ENCODE measurements at places on chromosomes 5 and 9.
A peak's percentile ranks its signal among the peaks of the same experiment; 100 is the strongest.

- H3K4me3 ChIP-seq: no peak overlapping the region
- no peaks in the 10 kb centered on the region for H3K36me3 ChIP-seq
- H3K27me3 ChIP-seq: no peaks in the 10 kb centered on the region
Measured at GRCh38 chr5:127826011-127826410, 122.8 kb downstream of the CCDC192 start.

DNA sequence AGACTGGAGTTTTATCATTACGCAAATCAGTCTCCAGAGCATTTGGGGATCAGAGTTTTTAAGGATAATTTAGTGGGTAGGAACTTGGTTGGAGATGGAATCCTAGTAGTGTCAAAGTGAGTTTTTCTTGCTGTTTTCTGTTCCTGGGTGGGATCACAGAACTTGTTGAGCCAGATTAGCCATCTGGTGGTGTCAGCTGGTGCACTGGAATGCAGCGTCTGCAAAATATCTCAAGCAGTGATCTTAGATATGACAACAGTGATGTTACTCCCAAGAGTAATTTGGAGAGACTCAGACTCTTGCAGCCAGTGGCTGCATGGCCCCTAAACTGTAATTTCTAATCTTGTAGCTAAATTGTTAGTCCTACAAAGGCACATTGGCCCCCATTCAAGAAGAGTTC lies 1257.8 kb downstream of the MAT2B start:
- no peak overlapping the region for H3K27ac ChIP-seq
- peak; percentile 48 for DNase-seq
- no peaks in the 10 kb centered on the region for H3K4me1 ChIP-seq
- H3K4me3 ChIP-seq: no peak overlapping the region
- H3K27me3 ChIP-seq: no peaks in the 10 kb centered on the region

GRCh38 chr5:116002116-116002906 lies 30.0 kb upstream of the ARL14EPL start:
- DNase-seq: no peak
- no peaks in the 10 kb centered on the region for H3K36me3 ChIP-seq
- H3K4me1 ChIP-seq: no peaks in the 10 kb centered on the region
- H3K27ac ChIP-seq: no peak overlapping the region

GRCh38 chr5:147408980-147409379 lies 100.9 kb downstream of the DPYSL3 start:
- H3K4me1 ChIP-seq: peaks cover 6% of the 10 kb centered on the region
- H3K36me3 ChIP-seq: no peaks in the 10 kb centered on the region
- DNase-seq: no peak
- no peak overlapping the region for H3K27ac ChIP-seq
- no peaks in the 10 kb centered on the region for H3K27me3 ChIP-seq

- no peak overlapping the region for H3K27ac ChIP-seq
- H3K36me3 ChIP-seq: no peaks in the 10 kb centered on the region
- H3K4me1 ChIP-seq: no peaks in the 10 kb centered on the region
Measured at GRCh38 chr5:125695996-125696655, 727.1 kb upstream of the GRAMD2B start.

- H3K27ac ChIP-seq: no peak overlapping the region
- H3K36me3 ChIP-seq: no peaks in the 10 kb centered on the region
- no peak for DNase-seq
Measured at GRCh38 chr9:132249123-132249522, 87.3 kb downstream of the NTNG2 start.

GRCh38 chr5:141883184-141883891 lies 5.1 kb upstream of the PCDH1 start:
- H3K36me3 ChIP-seq: no peaks in the 10 kb centered on the region
- peaks cover 12% of the 10 kb centered on the region for H3K4me1 ChIP-seq
- H3K27ac ChIP-seq: no peak overlapping the region
- DNase-seq: peak; percentile 79

- no peaks in the 10 kb centered on the region for H3K27me3 ChIP-seq
- H3K36me3 ChIP-seq: no peaks in the 10 kb centered on the region
- no peak overlapping the region for H3K27ac ChIP-seq
- no peaks in the 10 kb centered on the region for H3K4me1 ChIP-seq
- no peak for DNase-seq
- H3K4me3 ChIP-seq: no peak overlapping the region
Measured at GRCh38 chr5:107954254-107954653, 283.5 kb upstream of the EFNA5 start.

- no peak overlapping the region for H3K4me3 ChIP-seq
- no peaks in the 10 kb centered on the region for H3K27me3 ChIP-seq
- no peaks in the 10 kb centered on the region for H3K36me3 ChIP-seq
- no peak for DNase-seq
- H3K4me1 ChIP-seq: no peaks in the 10 kb centered on the region
Measured at GRCh38 chr9:5820425-5820824, 12.5 kb downstream of the ERMP1 start.

DNA sequence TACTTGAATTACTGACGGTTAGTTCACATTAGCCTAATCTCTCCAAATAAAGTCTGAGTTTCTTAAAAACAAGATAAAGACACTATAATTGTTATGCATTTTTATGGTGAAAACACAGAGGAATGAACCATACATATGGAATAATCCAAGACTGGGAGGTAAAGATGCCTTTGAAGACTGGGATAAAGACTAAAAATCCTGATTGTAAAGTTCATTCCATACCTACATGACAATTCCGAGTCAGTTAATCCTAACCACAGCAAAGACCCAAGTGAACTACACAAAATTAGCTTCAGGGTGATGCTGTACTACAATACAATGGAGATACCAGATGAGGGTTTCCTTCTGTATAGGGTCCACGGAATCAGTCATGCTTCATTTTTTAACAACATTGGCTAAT lies 6.3 kb downstream of the AP3B1 start:
- H3K4me1 ChIP-seq: no peaks in the 10 kb centered on the region
- no peaks in the 10 kb centered on the region for H3K36me3 ChIP-seq
- DNase-seq: no peak
- H3K4me3 ChIP-seq: no peak overlapping the region

GRCh38 chr5:173858670-173859407 lies 29.3 kb upstream of the CPEB4 start:
- no peak overlapping the region for H3K27ac ChIP-seq
- H3K27me3 ChIP-seq: no peaks in the 10 kb centered on the region

DNA sequence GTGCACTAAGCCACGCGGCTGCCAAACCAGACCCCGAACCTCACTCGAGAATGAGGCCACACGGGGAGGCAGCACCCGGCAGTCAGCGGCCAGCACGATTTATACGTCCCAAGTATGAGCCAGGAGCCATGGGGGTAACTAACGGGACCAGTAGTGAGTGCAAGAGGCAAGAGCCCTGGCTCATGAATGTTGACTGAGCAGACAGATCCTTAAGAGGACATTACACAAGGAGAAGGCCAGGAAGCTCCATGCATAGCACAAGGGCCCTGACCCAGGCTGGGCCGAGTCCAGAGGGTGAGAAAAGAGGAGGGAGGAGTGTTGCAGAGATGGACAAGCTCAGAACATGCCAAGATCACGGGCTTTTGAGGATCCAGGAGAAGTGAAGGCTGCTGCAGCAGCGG lies 58.6 kb upstream of the PHYKPL start:
- H3K4me3 ChIP-seq: no peak overlapping the region
- no peaks in the 10 kb centered on the region for H3K4me1 ChIP-seq
- no peak overlapping the region for H3K27ac ChIP-seq
- H3K36me3 ChIP-seq: no peaks in the 10 kb centered on the region
- DNase-seq: no peak

DNA sequence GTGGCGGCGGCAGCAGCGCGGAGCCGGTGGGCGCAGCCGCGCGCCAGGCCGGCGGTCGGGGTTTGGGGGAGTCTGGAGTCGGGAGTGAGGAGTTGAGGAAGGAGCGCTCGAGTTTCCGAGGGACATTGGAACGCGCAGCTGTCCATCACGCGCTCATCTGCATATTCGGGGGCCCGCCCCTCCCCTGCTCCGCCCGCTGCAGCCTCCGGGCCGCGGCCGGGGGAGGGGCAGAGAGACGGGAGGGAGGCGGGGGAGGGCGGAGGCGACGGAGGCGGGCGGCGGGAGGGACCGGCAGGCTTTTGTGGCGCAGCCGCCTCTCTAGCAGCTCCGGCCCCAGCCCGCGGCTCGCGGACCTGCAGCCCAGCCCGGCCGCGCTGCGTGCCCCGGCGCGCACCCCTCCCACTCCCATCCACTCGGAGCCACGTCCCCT lies at the start of gene IRX2:
IRX2 (minus strand) TSS at position 86 of the 430 bp plus-strand sequence. CDS start 264 bp downstream, outside the sequence.
- H3K36me3 ChIP-seq: no peaks in the 10 kb centered on the region
- H3K4me1 ChIP-seq: no peaks in the 10 kb centered on the region
- H3K4me3 ChIP-seq: peak within 1 kb of the TSS; percentile 22
- H3K27me3 ChIP-seq: peaks cover 32% of the 10 kb centered on the region

- no peaks in the 10 kb centered on the region for H3K27me3 ChIP-seq
- no peaks in the 10 kb centered on the region for H3K36me3 ChIP-seq
- no peaks in the 10 kb centered on the region for H3K4me1 ChIP-seq
- no peak for DNase-seq
Measured at GRCh38 chr5:179161901-179162300, 101.7 kb downstream of the ZNF354C start.

- H3K27ac ChIP-seq: no peak overlapping the region
- no peak overlapping the region for H3K4me3 ChIP-seq
- no peaks in the 10 kb centered on the region for H3K4me1 ChIP-seq
- H3K27me3 ChIP-seq: no peaks in the 10 kb centered on the region
Measured at GRCh38 chr9:137402746-137403145, 20.2 kb downstream of the EXD3 start.

DNA sequence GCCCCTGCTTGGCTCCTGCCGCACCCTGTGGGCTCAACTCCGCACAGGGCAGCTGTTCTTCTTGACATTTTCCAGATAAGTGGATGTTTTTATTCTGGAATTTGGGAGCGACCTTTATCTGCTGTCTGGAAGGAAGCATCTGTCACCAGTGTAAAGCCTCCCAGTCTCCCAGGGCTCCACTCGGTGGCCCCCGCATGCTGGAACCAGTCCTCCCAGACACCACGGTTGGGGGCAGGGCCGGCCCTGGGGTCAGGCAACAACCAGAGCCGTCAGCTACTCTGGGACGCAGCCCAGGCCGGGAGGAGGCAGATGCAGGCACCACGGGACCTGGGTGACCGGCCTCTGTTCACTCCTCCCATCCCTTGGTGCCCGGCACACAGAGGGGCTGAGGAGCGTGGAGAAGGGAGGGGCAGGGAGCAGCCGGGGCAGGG lies 92.8 kb upstream of the ADAMTS2 start:
- no peaks in the 10 kb centered on the region for H3K4me1 ChIP-seq
- no peak for DNase-seq
- no peak overlapping the region for H3K27ac ChIP-seq
- H3K4me3 ChIP-seq: no peak overlapping the region
- no peaks in the 10 kb centered on the region for H3K27me3 ChIP-seq

- peaks cover 9% of the 10 kb centered on the region for H3K4me1 ChIP-seq
- H3K27me3 ChIP-seq: no peaks in the 10 kb centered on the region
- no peak overlapping the region for H3K4me3 ChIP-seq
- no peaks in the 10 kb centered on the region for H3K36me3 ChIP-seq
- DNase-seq: no peak
Measured at GRCh38 chr9:38385896-38386295, 6.6 kb upstream of the ALDH1B1 start.

DNA sequence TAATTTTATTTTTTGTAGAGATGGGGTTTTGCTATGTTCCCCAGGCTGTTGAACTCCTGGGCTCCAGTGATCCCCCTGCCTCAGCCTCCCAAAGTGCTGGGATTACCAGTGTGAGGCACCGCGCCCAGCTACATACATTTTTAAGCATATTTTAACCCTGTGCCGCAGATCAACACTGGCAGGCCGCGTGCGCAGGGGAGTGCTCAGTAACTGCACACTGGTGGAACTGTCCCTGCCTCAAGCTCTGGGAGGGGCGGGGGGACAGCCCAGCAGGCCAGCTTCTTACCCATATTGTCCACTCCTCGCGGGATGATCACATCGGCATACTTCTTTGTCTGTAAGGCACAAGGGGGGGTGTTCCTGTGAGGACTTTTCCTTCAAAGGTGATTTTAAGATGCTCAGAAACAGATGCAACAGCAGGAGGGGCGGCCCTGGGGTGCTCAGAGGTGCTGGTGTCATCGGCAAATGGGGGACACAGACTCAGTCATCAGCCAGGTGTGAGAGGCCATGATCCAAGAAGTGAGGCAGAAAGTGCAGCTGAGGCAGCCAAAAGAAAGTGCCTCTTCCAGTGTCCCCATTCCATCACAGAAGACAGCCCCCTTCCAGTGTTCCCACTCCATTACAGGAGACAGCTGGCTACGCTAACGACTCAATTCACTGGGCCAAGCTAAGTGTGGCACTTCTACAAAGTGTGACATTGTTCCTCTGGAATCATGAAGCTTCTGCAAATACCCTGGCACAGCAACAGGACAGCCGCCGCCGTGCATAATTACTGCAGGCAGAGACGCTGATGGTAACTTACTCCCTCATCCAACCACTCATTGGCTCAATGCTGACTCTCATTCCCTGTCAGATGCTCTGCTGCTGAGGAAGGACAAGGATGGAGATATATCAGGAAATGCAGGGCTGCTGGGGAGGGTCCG lies 5.2 kb downstream of the UCK1 start:
- peaks cover 5% of the 10 kb centered on the region for H3K4me1 ChIP-seq
- no peak overlapping the region for H3K27ac ChIP-seq
- H3K27me3 ChIP-seq: no peaks in the 10 kb centered on the region
- DNase-seq: no peak
- H3K4me3 ChIP-seq: no peak overlapping the region
- H3K36me3 ChIP-seq: peaks cover 14% of the 10 kb centered on the region

- no peaks in the 10 kb centered on the region for H3K4me1 ChIP-seq
- H3K36me3 ChIP-seq: no peaks in the 10 kb centered on the region
- peak; percentile 84 for DNase-seq
- no peaks in the 10 kb centered on the region for H3K27me3 ChIP-seq
- no peak overlapping the region for H3K4me3 ChIP-seq
- no peak overlapping the region for H3K27ac ChIP-seq
Measured at GRCh38 chr5:103573411-103573810, 10.8 kb upstream of the NUDT12 start.

DNA sequence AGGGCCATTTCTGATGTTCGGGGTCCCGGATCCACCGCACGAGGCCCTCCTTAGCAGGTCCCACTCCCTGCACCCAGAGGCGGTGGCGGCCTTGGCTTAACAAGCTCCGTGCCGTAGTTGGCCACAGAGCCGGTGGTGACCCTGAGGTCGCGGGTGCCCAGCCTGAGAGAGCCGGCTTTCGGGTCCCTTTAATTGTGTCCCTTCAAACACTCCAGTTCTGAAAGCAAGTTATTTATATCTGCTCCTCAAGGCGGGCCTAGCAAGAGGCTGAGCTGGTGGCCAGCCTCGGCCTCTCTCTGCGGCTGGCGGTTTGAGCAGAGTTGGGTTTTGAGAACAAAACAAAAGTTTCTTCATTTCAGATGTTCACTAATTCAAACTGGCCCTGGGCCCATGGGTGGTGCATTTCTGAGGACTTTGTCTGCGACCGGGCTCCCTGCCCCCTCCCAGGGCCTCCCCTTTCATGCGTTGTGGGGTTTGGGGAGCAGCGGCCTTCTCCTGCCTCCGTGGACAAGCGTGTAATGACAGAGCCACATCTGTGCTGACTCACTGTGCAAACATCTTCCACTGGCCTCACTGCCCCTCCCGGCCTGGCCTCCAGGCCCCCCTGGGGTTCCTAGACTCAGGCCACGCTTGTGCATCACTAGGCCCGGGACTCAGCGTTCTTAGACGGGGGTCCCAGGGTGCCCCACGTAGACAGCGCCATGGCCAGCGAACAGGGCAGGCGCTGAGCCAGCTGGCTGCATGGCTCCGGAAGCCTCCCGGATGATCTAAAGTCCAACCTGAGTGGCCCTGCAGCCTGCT lies 49.4 kb upstream of the COL5A1 start:
- H3K4me3 ChIP-seq: no peak overlapping the region
- peak; percentile 53 for DNase-seq
- H3K27ac ChIP-seq: peak overlapping the region; percentile 58

GRCh38 chr9:137605121-137606004 lies at the start of gene ARRDC1:
Gene ARRDC1 (plus strand): TSS chr9:137605686. CDS start chr9:137605718, 32 bp downstream.
- H3K36me3 ChIP-seq: no peaks in the 10 kb centered on the region
- H3K4me3 ChIP-seq: peak within 1 kb of the TSS; percentile 43
- no peaks in the 10 kb centered on the region for H3K27me3 ChIP-seq
- peak; percentile 95 for DNase-seq

GRCh38 chr5:151034422-151035379 lies 14.3 kb downstream of the GPX3 start:
- no peak overlapping the region for H3K4me3 ChIP-seq
- peaks cover 2% of the 10 kb centered on the region for H3K4me1 ChIP-seq
- peaks cover 2% of the 10 kb centered on the region for H3K36me3 ChIP-seq
- DNase-seq: no peak
- H3K27ac ChIP-seq: no peak overlapping the region
